ENCODE measurements at places on chromosomes 6 and 20.

DNA sequence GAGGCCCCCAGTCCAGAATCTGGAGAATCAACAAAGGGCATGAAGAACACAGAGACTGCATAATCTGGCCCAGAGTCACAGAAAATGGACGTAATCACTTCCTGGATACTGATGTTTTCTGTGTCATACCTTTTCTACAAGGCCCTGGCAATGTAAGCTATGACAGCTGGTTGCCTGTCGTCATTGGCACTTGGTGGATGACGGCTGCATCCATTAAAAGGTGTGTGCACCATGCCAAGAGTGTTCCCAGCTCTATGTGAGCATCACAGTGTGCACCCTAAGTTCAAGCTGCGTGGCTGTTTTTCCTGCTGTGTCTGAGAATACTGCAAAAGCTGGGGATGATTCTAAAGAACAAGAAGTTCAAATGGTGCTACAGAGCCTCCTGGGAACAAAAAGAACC, 275.2 kb upstream of the CNR1 start:
- no peak for DNase-seq

DNA sequence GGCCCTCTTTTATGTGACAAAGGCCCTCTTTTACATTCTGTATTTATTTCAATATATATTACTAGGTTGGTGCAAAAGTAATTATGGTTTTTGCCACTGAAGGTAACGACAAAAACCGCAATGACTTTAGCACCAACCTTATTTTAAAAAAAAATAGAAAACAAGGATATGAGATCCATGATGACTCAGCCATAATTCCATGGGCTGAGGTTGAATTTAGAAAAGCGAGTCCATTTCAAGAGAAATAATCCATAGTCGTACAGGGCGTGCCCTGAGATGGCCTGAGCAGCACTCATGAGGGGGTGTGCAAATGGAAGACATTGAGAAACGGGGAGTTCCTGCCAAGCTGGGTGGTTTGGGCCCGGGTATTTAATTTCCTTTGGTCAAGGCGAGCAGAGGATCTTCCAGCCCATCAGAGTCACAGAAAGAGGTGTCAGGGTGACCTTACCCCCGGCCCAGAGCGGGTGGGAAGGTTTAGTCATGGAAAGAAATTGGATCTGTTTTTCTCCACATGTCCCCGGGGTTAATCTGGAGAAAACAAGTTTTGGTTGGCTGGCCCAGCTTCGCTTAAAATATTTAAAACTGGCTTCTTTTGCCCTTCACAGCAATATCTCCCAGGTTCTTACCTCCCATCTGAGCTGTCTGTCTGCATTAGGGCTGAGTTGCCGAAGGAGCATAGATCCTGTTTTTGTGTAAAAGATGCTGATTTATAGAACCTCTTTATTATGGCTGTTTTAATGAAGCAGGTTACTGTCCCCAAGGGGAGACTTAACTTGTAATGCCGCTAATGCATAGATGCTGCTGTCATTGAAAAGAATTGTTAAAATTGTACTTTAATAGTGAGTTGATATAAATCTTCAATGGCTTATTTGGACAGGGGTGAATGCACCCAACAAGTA, 255.6 kb downstream of the PREX1 start:
- no peak for DNase-seq

- no peak for DNase-seq
These were observed 86.5 kb downstream of the LYRM4 start for GRCh38 chr6:5174244-5174643.

- DNase-seq, result no peak
These were observed 56.1 kb downstream of the SAMD5 start for GRCh38 chr6:147564556-147564955.

DNA sequence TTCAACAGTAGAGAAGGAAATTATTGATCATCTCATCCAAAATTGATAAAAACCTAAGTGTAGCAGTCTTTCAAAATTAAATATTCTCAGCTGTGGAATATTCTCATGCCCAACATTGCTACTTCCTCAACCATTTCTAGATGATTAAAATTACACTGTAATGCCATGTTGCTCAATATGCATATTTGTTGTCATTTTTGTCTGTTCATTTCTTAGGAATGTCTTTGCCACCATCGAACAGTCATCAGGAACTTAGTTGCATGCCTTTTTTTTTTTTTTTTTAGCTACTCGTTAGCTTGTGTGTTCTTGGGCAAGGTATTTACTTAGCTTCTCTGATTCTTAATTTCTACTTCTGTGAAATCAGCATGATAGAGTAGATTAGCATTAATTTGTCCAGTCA, 188.6 kb downstream of the DTNBP1 start:
- no peak for DNase-seq

DNA sequence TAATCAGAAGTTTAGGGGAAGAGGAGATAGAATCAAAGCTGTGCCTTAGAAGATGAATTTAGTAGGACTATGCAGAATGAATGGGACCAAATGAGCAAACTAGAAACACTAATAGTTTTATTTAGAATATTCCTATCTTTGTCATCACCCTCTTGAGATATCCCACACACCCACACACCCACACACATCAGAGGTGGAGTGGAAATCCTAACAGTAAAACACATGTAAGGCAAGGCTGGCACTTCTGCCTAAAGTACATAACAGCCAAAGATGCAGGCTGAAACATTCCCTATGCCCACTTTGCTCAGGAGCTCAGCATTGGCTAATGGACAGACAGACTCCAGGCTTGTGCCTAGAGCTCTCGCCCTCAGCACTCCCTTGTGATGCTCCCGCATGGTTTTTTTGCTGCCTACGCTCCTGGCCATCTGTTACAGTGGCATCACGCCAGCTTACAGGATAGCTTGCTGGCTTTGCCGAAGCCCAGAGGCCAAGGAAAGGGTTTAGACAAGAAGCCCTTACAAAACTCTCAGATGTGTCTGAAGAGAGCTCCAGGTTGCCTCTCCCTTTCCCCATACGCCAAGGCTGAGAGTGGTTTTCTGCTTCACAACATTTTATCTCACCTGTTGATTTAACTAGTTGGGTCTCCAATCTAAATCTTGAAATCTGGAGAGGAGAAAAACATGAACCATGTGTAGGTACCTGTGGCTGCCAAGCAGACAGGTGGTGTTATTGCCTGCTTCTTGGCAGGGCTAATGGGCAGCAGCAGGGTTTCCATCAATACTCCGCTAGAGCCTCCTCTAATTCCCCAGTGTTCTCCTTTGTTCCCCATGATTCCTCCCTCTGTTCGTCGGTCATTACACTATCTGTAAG, 282.6 kb upstream of the ID4 start:
- no peak for DNase-seq

DNA sequence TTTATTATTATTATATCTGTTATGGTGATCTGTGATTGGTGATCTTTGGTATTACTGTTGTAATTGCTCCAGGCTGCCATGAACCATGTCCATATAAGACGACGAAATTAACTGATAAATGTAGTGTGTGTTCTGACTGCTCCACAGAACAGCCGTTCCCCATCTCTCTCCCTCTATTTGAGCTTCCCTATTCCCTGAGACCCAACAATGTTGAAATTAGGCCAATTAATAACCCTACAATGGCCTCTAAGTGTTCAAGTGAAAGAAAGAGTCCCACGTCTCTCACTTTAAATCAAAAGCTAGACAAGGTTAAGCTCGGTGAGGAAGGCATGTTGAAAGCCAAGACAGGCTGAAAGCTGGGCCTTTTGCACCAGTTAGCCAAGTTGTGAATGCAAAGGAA, 51.6 kb downstream of the ZFP64 start:
- no peak for DNase-seq

DNA sequence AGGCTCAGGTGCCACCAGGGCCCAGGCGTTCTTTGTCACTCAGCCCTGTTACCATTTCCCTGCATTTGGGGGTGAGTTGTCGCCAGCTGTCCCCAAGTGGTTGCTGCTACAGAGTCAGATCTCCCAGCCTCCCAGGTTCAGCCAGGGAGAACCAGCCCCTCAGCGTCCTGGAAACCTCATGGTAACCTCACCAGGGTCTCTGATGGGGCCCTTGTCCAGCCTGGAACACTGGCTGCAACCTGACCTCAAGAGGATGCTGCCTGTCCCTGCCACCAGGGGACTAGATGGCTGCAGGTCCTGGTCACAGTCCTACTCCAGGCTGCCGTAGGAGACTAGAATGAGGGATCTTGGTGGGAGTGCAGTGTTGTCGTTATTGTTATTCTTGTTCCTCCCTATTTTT, 228.3 kb upstream of the PDE10A start:
- no peak for DNase-seq

DNA sequence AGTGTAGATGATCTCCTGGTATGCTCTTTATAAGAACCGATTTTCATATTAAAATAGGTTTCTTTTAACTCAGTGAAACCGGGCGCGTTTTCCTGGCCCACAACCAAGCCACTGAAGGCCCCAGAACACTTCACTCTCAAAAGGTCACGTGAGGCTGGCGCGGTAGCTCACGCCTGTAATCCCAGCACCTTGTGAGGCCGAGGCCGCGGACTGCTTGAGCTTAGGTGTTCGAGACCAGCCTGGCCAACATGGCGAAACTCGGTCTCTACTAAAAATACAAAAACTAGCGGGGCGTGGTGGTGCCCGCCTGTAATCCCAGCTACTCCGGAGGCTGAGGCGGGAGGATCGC, 402 bp upstream of the TAF8 start:
- DNase-seq, result no peak

GRCh38 chr6:33279971-33280511, 3.1 kb downstream of the B3GALT4 start:
- DNase-seq, result no peak

GRCh38 chr6:85364344-85364743, 85.5 kb upstream of the NT5E start:
- DNase-seq, result no peak

GRCh38 chr6:101230866-101231265, 162.6 kb upstream of the GRIK2 start:
- DNase-seq, result no peak

DNA sequence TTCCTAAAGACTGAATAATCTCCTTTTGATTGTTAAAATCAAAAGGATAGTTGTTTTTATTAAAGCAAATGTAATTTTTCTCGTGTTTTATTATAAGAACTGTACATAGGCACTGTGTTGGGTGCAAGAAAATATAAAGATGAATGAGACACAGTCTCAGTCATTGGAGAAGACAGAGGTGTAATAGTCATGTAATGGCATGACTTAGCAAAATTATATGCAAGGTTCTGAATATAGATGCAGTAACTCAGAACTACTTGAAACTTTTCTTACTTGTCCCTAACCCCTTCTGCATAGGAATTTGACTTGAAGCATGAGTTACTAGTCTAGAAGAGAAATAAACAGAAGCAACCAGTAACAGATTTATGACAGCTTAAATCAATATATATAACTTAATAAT, 14.9 kb downstream of the WTAP start:
- DNase-seq, result no peak

- no peak for DNase-seq
These were observed 66.1 kb upstream of the RNF24 start for GRCh38 chr20:4081421-4081820.

DNA sequence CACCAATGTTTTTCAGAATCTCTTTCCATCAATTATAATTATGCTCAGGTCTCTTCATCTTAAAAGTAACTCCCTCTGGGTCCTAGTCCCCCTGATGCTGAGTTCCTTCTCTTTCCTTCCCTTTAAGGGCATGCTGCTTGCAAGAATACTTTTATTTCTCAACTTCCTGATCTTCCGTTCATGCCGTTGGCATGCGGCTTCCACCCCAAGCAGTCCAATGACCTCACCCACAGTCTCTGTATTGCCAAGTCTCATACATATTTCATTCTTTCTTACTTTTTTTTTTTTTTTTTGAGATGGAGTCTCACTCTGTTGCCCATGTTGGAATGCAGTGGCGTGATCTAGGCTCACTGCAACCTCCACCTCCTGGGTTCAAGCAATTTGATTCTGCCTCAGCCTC, 83.5 kb downstream of the NDUFAF5 start:
- no peak for DNase-seq

DNA sequence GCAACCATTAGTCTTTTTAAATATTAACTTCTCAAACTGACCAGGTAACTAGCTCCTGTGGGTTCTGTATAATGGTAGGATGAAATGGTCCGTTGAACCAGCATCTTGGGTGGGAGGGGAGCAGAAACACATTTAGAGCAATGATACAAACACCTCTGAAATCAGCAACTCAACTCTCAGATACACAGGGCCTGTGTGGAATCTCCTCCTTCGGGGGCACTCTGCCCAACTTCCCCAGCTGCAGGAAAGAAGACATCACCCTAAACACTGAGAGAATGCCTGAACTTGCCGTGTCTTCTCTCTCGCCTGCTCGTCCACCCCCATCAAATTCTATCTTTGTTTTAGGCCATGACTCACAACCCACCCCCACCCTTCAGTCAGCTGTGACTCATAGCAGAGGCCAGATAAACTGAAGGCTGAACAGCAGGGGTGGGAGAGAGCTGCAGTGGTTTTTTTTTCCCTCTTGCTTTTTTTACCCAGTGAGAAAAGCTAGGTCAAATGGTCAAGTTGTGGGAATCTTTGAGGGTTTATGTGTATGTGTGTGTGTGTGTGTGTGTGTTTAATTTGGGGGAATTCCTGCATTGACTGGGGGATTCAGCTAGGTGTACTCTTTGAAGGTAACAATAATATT, 593.4 kb upstream of the JAG1 start:
- DNase-seq, result no peak

DNA sequence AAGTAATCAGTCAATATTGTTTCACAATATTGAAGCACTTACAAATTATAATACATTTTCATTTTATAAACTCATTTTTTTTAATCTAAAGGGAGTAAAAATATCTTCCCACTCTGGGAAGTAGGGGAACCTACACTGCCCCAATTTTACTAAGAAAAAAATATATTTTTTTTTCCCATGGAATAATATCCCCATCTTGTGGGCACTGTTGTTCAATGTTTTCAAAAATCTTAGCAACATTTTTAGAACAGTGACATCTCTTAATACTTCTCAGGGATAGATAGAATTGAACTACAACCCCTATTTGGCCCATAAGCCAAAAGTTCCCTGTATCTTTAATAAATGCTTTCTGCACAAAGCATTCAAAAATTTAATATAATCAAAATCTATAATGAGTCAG, 42.9 kb downstream of the ARHGAP18 start:
- DNase-seq, result no peak

- DNase-seq, result no peak
These were observed 41.5 kb downstream of the STAU1 start for GRCh38 chr20:49146442-49147225.

- no peak for DNase-seq
These were observed 51.3 kb upstream of the FOXC1 start for GRCh38 chr6:1558388-1558787.

DNA sequence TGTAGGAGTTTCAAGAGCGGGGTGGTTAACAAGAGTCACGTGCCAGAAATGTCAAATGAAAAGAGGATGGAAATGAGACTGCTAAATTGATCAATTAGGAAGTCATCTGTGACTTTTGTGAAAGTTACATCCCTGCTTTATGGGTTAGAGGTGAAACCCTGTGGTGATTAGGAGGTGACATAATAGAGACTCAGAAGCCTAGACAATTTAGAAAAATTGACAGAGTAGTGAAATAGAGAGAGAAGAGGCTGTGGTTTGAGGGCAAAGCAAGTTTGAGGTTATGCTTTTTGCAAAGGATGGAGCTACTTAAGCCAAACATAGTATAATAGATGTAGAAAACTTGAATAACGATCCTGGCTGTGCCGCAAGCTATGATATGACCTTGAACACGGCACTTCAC, 71.8 kb downstream of the IMPG1 start:
- no peak for DNase-seq
